ENCODE measurements at places on chromosomes 1 and 21.

- DNase-seq, result no peak
Observed at GRCh38 chr1:18866314-18866713, 6.9 kb upstream of the TAS1R2 start.

DNA sequence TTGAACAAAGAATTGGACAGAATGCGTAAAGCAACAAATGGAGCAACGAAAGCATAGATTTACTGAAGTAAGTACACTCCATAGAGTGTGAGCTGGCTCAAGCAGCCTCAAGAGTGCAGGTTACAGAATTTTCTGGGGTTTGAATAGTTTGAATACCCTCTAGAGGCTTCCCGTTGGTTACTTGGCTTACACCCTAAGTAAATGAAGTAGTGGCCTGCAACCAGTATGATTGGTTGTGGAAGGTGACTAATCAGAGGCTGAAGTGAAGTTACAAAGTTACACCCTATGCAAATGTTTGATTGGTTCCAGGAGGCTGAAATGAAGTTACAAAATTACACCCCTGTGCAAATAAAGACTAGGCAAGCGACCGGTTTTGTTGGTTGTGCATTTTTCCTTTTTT lies 10.9 kb downstream of the TCEANC2 start:
- no peak for DNase-seq

GRCh38 chr1:45716700-45717099 lies 28.7 kb downstream of the TMEM69 start:
- no peak for DNase-seq

GRCh38 chr21:30251781-30252180 lies 31.0 kb downstream of the KRTAP24-1 start:
- DNase-seq, result no peak

DNA sequence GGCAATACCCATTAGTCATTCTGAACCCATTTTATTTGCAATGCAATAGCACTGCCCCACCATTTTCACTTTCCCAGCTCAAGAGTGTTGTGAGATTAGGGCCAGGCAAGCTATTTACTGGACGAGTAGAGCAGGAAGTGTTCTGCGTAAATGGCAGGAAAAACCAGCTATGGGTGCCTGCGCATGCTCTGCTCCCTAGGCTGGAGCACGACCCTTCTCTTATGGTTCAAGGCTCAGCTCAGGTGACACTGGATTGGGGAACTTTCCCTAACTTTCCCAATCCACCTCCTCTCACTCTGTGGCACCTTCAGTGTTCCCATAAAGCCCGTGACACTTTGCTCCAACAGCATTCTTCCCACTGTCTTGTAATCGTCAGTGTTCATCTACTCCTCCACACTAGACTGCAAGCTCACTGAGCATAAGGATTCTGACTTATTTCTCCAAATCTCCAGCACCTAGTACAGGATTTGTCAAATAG lies 3.6 kb upstream of the MAN1A2 start:
- no peak for DNase-seq

GRCh38 chr1:228377664-228378089 lies 29.0 kb downstream of the TRIM11 start:
- DNase-seq, result no peak

- DNase-seq, result peak; percentile 20
Observed at GRCh38 chr1:7386226-7387052, 384.7 kb upstream of the VAMP3 start.
